ENCODE measurements at places on chromosomes 13 and 19. TPM values are rescaled to one million over a fixed set of nuclear protein-coding genes. Genes with fewer than 3 reads are reported as not detected.

The WDR62 gene
- total RNA-seq = 12.2 TPM

The PSG3 gene
- total RNA-seq = not detected

The CNN1 gene
- total RNA-seq = 8.6 TPM

The VSTM1 gene
- total RNA-seq = 1.2 TPM

The KRTDAP gene
- total RNA-seq = not detected

The OR7A17 gene
- not detected for total RNA-seq

The CEACAM7 gene
- total RNA-seq = not detected

The ZNF253 gene
- 2.2 TPM for total RNA-seq

The ZNF296 gene
- total RNA-seq = 0.45 TPM

The CAPN12 gene
- total RNA-seq = not detected

The ELOF1 gene
- 85.5 TPM for total RNA-seq

The ZNF490 gene
- 7.5 TPM for total RNA-seq

The ZNF256 gene
- total RNA-seq = 2.8 TPM

The ZNF729 gene
- not detected for total RNA-seq

The NFIX gene
- 138 TPM for total RNA-seq
